ENCODE measurements at places on chromosomes 4 and X.

GRCh38 chrX:71221145-71221544 lies 1.9 kb upstream of the GJB1 start:
- no peak for DNase-seq

DNA sequence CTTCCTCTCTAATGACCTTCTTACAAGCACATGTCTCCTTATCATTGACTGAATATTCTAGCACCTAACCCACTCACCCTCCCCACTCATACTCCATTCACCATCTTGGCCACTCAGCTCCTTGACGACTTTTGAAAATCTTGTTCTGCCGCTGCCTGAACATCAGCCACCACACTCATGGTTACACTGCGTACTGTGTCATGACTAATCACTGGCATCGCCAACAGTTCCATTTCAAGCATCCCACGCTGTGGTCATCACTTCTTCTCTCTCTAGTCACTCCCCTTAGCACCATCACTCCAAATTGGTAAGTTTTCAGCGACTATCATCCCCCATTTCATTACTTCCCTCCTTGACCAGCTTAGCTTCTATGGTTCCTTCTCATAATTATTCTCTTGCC lies 352.8 kb downstream of the MAPK10 start:
- no peak for DNase-seq

DNA sequence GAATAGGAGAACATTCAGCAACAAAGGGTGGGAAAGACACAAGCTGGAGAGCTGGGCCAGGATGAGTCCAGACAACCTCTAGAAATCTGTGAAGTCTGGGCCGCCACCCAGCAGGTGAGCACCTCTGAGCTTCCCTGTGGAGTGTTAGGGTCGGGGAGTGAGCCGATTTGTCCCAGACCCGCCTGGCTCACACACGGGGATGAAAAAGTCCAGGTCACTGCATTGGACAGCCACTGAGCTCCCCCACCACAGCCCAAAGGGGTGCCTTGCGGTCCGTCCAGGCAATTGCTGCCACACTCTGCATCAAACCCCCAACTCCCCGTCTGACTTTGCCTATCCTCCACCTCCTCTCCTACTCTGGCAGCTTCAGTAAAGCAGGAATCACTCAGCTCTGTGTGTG lies 38.7 kb downstream of the NHSL2 start:
- DNase-seq = no peak

DNA sequence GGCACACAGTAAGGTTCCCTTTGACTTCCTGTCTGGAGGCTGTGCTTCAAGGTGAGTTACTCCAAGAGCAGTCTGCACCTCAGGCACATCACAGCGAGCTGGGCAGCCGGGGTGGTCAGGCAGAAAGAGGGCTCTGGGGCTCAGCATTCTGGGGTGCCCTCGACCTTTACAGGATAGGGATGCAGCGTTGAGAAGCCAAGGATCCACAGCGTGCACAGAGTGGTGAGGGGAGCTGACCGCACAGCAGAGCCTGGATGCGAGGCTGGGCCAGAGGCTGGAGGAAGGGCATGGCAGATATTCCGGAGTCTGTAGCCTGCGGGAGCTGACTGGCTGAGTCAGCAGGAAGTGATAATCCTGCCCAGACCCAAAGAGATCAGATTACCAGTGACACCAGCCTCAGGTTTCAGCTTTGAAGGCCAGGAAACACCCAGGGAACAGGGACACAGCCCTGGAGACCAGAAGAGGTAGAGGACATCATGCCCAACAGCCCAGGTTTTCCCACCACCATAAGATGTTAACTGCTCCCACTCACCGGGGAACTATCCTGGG lies 38.4 kb upstream of the PDLIM3 start:
- DNase-seq = no peak

DNA sequence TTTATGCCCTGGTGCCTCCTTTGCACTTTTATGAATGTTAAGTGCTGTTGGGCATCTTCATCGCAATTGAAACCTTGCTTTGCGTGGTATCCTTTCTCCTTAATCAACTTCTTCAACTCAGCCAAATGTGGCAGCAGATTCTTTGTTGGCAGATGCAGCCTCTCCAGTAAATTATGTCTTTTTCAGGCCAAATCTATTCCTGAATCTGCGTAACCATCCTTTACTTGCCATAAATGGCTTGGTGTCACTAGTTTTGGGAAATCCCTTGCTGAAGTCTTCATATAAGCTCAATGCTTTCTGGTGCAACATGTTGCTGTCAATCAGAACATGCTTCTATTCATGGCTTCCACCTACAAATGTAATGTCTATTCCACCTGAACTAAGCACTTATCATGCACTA lies 457.5 kb downstream of the FGF13 start:
- no peak for DNase-seq

- DNase-seq = no peak
Observed at GRCh38 chrX:125089761-125090445, 229.8 kb upstream of the TEX13C start.

DNA sequence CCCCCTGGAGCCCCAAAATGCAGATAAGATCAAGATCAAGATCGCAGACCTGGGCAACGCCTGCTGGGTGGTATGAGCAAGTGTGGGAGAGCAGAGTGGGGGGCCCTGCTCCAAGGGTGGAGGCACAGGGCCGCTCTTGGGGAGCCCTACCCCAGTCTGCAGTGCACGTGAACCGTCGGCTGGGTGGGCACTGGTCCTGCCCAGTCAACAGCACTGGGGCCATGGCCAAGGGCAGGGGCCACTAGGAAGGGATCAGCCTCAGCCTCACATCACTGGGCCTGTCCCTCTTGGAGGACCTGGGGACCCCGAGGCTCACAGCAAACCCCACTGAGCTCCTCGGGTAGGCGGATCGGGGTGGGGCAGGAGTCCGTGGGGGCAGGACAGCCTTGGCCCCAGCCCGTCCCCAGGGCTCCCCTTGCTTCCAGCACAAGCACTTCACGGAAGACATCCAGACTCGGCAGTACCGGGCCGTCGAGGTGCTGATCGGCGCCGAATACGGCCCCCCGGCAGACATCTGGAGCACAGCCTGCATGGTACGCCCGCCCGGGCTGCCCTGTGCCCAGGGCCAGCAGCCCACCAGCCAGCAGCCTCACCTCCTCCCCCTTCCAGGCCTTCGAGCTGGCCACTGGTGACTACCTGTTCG lies 3.6 kb downstream of the SRPK3 start:
- DNase-seq = no peak

- DNase-seq = no peak
Observed at GRCh38 chrX:13078739-13079444, 34.5 kb upstream of the FAM9C start.

GRCh38 chr4:187814737-187815465 lies 180.7 kb upstream of the ZFP42 start:
- no peak for DNase-seq

DNA sequence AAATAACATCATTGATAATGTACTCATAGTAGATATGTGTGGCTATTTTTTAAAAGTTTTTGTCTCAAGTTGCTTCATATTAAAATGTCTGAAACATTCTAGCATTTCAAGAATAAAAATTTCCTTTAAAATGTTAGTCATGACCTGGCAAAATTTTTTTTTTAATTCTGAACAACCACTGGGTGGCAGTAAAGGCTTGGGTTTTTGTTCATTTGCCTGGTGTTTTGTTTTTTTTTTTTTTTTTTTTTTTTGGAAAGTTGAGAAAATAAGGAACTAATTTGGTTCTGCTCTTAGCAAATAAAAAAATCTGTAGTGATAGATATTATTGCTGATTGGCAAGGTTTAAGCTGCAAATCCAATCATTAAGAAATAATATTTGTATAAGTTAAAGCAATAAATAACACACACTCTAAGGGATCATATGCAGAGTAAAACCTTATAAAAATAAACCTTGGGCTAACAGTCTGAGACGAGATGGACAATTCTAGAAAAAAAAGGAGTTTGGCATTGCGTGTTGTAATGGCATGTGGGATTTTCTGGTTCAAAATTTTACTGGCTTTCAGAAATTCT lies 81.4 kb downstream of the CEP44 start:
- no peak for DNase-seq

- DNase-seq = no peak
Observed at GRCh38 chrX:135264206-135264605, 12.3 kb downstream of the ETDA start.

- no peak for DNase-seq
Observed at GRCh38 chr4:177282284-177282835, 27.3 kb upstream of the NEIL3 start.

DNA sequence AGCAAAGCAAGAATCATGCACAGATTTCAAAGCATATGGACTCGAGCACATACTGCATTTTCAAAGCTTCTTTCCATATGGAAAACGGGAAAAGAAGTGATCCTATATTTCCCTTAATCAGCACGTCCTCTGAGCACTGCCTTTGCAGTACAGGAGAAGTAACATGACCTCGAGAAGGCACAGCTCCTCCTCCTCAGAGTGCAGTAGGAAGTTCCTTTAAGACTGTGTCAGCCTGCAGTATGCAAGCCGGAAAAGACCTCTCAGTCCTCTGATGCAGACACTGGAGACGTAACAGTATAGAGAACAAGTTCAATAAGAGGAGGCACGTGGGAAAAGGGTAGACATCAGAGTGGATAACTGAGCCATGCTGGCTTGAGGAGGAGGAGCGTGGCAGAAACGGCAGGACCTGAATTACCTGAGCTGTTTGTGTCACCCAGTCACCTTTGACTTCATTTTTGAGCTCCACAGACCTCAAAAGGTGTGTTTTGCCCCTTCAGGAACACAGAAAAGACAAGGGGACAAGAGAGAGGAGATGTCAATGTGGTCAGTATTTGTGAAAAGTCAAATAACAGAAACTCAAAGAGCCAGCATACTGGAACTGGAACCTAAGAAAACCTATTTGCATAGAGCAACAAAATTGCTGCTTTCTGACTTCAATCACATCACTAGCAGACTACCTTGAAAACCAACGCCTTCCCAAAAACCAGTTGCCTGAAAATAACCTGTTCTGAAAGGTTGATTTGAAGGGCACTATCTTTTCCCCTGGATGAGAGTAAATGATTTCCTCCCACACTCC lies 20.8 kb downstream of the IRF2 start:
- DNase-seq = no peak
